Naive thymus-derived CD8-positive, alpha-beta T cell (primary cell): ENCODE measurements at places on chromosomes 1 and 21. TPM values are rescaled to one million over a fixed set of nuclear protein-coding genes. Genes with fewer than 3 reads are reported as not detected.

DNA sequence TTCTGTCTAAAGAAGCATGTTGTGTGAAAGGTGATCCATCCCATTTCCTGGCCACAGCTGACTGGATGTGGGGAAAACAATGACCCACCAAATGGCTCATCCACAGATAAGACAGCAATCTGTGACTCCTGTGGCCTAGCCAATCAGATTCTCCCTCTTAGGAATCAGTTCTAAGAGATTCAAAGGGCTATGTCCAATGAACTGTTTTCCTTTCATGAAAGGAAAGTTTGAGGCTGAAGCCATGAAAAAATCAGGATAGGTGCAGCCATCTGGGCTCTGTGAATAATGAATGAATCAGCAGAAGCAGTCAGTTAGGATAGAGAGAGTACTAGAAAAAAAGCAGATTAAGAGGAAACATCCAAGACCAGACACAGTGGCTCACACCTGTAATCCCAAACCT, 164.7 kb downstream of the NRIP1 start:
- no peak for DNase-seq

Gene MRAP
- not detected for total RNA-seq

GRCh38 chr1:13507075-13507474, 6.7 kb downstream of the LRRC38 start:
- DNase-seq: no peak

- peak; percentile 28 for DNase-seq
Observed at GRCh38 chr1:29707796-29708195, 471.5 kb downstream of the PTPRU start.

Gene GNAT2
- total RNA-seq: not detected

Gene ADAM30
- total RNA-seq: not detected
